ENCODE measurements at places on chromosomes 1 and 21. TPM values are rescaled to one million over a fixed set of nuclear protein-coding genes. Genes with fewer than 3 reads are reported as not detected.

Gene AMY1C
- not detected for total RNA-seq

Gene HIVEP3
- 1.8 TPM for total RNA-seq

Gene TDRD5
- not detected for total RNA-seq

Gene CAPN2
- 341 TPM for total RNA-seq

Gene APCS
- not detected for total RNA-seq

Gene USP16
- total RNA-seq, result 47.4 TPM

Gene SERPINC1
- not detected for total RNA-seq

Gene KIF17
- 0.36 TPM for total RNA-seq

Gene F11R
- total RNA-seq, result 1.2 TPM

Gene PADI6
- not detected for total RNA-seq

Gene MEX3A
- total RNA-seq, result 0.88 TPM

Gene OR14K1
- total RNA-seq, result 0.36 TPM

Gene RPS6KC1
- total RNA-seq, result 35.1 TPM
